Common myeloid progenitor, CD34-positive (primary cell): ENCODE measurements at places on chromosomes 3 and 15.

GRCh38 chr3:191257286-191257685, 58.2 kb downstream of the OSTN start:
- DNase-seq = no peak

- no peak for DNase-seq
Measured at GRCh38 chr3:185713015-185713414, 111.8 kb downstream of the IGF2BP2 start.

DNA sequence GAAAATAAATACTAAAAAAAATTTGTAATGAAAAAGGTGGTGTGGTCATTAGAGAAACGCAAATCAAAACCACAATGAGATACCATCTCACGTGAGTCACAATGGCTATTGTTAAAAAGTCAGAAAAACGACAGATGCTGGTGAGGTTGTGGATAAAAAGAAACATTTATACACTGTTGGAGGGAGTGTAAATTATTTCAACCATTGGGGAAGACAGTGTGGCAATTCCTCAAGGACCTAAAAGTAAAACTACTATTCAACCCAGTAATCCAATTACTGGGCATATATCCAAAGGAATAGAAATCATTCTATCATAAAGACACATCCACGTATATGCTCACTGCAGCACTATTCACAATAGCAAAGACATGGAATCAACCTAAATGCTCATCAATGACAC, 120.3 kb downstream of the MYO9A start:
- no peak for DNase-seq

DNA sequence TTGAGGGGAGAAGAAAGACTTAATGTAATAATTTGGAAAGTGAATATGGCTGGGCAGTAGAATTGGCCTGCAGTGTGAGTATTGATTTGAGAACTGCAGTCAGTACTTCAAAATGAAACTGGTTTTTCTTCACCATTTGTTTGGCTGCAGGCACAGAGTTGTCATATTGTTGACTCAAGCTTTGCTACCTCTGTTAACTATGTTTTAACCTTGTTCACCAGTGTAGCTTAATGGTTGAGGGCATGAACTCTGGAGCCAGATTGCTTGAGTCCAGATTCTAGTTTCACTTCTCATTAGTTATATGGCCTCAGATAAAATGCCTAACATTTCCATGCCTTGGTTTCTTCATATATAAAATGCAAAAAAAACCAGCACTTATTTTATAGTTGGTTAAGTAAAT, 64.1 kb downstream of the CFAP44 start:
- no peak for DNase-seq

- peak; percentile 53 for DNase-seq
Measured at GRCh38 chr3:170330366-170330765, 27.1 kb upstream of the SKIL start.

GRCh38 chr3:171685116-171685895, 125.0 kb downstream of the PLD1 start:
- no peak for DNase-seq

DNA sequence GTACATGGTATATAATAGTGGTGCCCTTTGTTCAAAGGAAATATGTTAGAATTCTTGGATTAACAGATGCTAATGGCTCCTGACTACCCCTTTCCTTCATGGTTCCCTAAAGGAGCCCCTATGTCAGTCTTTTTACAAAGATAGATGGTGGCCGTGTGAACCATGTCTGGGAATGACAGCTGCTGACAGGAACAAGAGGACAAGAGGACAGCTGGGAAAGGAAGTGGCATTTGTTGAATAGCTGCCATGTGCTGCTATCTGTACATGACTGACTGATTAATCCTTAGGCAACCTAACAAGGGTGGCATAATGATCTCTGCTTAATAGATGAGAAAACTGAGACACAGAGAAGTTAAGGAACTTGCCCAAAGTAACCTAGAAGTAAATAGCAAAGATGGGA, 321.7 kb downstream of the ZNF621 start:
- DNase-seq = no peak
